NCI-H1694 treated with DMSO at 0.1 percent for 48 hours (cell line): ENCODE measurements at places on chromosomes 12 and 14.

DNA sequence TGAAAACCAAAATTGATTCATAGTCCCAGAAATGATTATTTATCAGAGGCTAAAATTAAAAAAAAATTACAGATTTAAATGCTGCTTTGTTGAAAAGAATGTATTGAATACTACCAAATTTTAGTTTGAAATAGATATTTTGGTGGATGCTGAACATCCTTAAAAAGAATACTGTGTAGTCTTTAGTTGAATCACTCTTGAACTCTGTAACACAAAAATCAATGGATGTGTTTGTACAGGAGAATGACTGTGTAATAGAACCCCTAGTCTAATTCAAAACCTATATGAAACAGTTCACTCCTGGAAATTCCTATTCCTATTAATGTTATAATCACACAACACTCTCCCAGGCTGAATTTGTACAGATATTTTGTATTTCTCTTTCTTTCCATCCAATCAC, 1.5 kb upstream of the TSPAN8 start:
- DNase-seq, result no peak

DNA sequence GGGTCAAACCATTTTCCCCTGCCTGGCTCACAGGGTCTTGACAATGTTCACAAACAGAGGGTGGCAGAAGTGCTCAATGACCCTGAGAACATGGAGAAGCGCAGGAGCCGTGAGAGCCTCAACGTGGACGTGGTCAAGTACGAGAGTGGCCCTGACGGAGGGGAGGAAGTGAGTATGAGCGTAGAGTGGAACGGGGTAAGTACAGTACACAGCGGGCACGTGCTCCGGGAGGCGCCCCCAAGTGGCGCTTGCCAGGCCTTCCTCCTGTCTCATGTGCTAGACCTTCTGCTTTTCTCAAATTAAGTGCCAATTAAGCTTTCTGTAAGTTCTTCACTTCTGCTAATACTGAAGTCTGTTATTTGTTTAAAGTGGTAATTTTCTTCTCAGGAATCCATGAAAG, 35.9 kb downstream of the XRCC3 start:
- peak; percentile 83 for DNase-seq

GRCh38 chr14:95531969-95532368, 2.9 kb upstream of the GLRX5 start:
- DNase-seq, result no peak

GRCh38 chr14:22460461-22461195, 128.4 kb downstream of the DAD1 start:
- no peak for DNase-seq

DNA sequence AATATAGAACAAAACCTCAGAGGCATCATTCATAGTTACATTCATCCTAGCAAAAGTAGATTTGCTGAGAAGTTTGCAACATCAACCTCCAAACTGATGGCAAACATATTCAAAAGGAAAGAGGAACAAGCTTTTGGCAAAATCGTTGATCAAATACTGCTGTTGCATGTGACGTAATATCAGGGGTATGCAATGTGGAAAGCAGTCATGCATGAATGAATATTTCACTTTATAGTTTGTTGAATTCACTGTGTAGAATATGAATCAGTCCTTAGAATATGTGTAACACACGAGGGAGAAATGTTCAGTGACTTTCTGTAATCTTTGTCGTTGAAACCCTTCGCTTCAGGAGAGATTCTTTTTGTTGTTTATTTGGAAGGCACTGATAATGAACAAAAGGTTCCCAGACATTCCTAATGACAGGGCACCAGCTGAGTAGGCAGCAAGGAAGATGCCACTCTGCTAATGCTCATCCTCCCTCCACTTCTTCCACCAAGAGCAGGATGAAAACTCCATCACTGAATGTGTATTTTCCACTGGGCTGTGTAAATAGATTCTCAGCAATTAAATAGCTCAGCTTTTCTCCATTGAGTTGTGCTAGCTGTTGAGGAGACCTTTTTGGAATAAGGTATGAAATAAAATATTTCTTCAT, 126.1 kb downstream of the PELI2 start:
- DNase-seq, result no peak

DNA sequence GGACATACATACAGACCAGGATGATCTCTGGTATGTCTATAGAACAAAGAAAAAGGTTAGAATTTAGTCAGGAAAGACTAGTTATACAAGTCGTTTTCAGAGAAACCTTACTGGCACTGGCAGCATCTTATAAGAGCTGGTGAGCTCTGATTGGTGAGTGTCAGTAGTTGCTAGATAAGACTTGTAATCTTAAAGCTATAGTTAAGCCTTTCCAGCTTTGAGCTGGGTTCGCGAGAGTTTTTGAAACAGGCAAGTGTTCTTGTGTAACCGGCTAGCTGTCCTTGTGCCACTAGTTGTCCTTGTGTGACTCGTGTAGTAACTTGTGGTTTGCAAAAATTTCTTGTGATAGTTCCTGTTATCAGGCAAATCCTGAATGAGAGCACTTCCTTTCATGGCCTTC, 740.9 kb downstream of the GALC start:
- no peak for DNase-seq

DNA sequence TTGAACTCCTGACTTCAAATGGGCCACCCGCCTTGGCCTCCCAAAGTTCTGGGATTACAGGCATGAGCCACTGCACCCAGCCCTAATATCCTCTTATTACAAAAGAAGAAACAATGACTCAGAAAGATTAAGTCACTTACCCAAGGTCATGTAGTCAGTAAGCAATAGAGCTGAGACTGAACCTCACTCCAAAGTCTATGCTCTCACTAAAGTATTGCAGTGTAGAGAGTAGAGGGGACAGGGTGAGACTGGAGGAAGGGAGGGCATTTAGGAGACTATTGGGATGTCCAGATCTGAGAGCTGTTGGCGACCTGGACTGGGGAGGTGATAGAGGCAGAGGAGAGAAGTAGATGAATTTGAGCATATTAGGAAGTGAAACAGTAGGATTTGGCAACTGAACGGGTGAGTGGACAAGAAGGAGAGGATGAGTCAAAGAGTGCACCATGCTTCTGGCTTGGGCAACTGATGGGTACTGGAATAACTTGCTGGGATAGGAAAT, 11.8 kb downstream of the P2RX7 start:
- no peak for DNase-seq

- DNase-seq, result no peak
These were observed 100.7 kb upstream of the PRICKLE1 start for GRCh38 chr12:42690264-42690663.
